Brain (organoid and tissue), 16 donors: ENCODE measurements at places on chromosomes 5 and 9. TPM values are rescaled to one million over a fixed set of nuclear protein-coding genes. Genes with fewer than 3 reads are reported as not detected.

GRCh38 chr5:41527201-41527779 is 16.9 kb upstream of the PLCXD3 start:
- DNase-seq = no peak

The LMNB1 gene
- polyA plus RNA-seq = 87.5 TPM

GRCh38 chr5:40774623-40775022 is 18.9 kb upstream of the TTC33 start:
- no peak for DNase-seq

DNA sequence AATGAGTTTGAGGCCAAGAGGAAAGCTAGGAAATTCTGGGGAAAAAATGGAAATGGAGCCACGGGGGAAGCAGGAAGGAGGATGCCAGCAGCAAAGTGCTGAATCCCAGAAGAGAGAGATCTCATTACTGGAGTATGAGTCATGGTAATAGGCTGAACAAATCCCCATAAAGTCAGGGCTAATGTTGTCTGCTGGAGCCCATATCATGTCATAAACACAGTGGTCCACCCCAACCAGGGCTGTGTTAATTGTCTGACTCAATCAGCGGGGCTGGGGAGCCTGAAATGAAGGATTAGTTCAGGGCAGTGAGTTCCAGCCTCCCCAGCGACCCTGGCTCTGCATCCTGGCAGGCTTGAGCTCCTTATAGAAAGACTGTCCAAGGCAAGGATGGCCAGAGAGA is 68.8 kb downstream of the TLR4 start:
- no peak for DNase-seq

DNA sequence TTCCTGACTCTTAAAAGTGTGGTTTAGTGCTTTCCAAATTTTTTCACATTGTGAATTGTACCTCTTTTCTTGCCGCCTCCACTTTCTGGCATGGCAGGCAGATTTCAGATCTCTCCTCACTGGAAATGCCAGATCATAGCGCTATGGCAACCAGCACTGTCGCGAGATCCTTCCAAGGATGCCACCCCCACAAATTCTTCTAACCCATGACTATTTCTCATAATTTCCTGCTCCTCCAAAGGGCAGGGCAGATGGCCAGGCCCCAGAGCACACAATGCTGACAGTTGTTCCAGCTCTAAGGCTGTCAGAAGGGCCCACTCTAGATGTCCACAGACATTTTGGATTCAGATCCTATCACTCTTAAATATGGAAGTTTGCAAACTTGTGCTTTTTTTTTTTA is 446.2 kb upstream of the RIOK2 start:
- peak; percentile 70 for DNase-seq

DNA sequence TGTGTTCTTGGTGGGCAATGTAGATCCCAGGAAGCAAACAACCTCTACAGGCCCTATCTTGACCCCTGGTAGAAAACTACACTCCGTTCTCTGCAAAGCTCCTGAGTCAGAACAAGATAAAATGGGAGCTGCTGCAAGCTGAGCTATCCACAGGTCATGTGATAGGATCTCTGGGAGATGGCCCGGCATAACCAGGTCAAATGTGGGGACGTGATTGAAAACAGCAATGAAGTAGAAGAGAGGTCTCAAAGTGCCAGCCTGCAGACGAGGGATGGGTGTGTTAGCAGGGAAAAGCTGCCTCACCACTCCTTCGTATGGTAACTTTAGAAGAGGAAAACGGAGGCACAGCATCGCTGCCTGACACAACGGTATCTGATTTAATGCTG is 25.0 kb downstream of the NRG2 start:
- no peak for DNase-seq

GRCh38 chr9:35749515-35750255 is 598 bp downstream of the RGP1 start:
- DNase-seq = peak; percentile 51

The DRD1 gene
- 0.44 TPM for polyA plus RNA-seq
